Activated CD8-positive, alpha-beta memory T cell treated with anti-CD3 and anti-CD28 coated beads for 24 hours (primary cell): ENCODE measurements at places on chromosomes 4 and X.

- no peak for DNase-seq
These were observed 181.0 kb downstream of the LDB2 start for GRCh38 chr4:16717266-16717970.

DNA sequence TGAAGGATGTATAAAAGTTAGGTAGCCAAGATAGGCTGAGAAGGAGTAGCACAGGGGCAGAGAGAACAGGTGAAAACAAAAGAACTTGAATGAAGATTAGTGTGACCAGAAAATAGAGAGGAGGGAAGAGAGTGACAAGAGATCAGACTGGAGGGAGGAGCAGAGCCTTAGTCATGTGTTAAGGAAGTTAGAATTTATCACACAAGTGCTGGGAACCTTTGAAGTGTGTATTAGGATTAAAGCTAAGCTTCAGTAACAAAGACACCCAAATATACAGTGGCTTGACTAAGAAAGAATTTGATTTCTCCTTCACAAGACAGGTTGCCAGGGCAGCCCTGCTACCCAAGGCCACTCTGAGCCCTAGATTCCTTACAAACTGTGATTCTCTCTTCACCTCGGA is 10.7 kb upstream of the CCDC149 start:
- DNase-seq, result no peak

- DNase-seq, result no peak
These were observed 175.4 kb upstream of the MBNL3 start for GRCh38 chrX:132664273-132664672.

DNA sequence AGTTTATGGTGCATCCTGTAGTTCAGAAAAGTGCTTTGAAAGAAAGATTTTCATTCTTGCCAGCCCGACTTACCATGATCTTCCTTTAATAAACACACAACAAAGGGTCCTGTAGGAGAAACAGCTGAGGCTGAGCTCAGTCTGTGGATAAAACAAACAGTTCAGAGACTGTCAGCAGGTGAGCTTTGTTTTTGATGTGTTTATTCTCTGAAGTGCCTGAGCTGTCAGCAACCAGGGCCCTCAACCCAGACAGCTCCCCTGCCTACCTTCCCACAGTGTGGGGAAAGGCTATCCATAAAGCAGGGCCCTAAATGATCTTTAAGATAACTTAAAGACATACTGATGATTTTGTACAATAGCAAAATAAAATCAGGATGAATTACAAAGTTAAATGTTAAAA is 459.2 kb upstream of the GALNT7 start:
- DNase-seq, result no peak
